ENCODE measurements at places on chromosomes 11 and 22.

DNA sequence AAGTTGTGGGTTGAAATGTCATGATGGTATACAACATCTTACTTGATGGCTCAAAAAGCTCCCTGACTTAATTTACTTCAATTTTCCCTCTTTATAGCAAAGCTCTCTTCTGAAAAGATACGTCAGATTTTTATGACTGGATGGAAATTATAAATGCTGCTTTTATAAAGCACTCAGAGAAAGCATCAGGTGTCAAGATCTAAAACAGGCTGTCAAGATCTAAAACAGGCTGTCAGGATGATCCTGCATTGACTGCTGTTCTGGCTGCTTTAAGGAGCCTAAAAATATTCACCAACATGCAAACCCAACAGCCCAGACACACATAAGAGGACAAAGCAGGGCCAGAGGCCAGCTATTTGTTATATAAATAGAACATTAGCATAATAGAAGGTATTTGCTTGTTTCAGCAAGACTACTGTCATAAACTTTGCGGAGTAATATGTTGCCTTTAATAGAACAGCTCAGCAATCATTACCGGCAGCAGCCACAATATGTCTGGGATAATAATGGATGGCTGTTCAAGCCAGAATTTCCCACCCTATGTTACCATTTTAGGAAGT is 77.3 kb upstream of the ANO5 start:
- DNase-seq: no peak

GRCh38 chr22:42946546-42947198 is 68.3 kb downstream of the PACSIN2 start:
- DNase-seq: no peak

DNA sequence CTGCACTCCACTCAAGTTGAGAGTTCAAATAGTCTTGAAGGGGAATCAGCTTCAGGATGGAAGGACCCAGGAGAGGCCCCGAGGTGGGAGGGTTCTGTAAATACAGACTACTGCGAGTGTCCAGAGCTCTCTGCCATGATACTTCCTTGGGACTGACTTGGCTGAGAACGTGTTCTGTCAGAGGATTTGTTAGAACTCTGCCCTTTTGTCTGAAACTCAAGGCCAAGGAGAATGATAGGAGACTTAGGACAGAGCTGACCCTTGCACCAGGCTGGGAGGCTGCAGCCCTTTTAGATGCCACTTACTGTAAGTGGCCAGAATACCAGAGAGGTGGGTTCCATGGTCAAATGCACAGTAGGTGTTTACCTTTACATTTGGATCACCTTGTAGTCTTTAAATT is 2.9 kb upstream of the ATF4 start:
- DNase-seq: no peak

DNA sequence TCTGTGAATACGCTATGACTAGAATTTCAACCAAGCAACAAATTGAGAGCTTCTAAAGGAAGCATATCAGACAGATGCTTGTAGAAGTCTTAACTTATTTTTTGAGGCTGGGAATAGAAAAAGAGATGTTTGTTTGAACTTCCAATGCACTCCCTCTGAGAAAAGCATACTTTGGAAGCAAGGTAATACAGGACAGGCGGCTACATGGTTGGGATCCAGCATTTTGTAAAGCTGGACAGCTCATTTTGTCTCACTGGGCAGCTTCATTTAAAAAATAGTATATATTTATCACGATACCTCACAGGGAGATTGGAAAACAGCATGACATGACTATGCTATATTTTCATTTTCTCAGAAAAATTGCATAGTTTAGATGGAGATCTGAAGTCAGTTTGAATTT is 821.3 kb upstream of the API5 start:
- DNase-seq: no peak

GRCh38 chr22:28594076-28594796 is 85.4 kb downstream of the TTC28 start:
- no peak for DNase-seq

GRCh38 chr11:81301166-81301830 is 1432.4 kb downstream of the FAM181B start:
- DNase-seq: no peak

DNA sequence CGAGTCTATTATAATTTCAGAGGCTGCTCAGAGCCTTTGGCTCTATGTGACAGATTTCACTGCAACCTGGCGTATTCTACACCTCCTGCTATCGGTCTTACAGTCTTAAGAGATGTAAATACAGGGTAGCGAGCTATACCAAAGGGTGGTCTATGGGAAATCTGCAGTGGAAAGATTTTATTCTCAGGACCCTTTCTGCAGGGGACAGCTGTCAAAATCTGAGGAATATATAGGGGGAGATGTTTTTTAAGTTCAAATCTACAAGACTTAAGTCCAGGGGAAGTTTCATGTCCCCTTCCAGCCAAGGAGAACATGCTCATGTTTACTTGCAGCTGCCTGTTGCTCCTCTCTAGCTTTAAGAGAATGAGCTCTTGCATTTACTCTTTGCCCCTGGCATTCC is 62.7 kb downstream of the MICAL2 start:
- DNase-seq: no peak

DNA sequence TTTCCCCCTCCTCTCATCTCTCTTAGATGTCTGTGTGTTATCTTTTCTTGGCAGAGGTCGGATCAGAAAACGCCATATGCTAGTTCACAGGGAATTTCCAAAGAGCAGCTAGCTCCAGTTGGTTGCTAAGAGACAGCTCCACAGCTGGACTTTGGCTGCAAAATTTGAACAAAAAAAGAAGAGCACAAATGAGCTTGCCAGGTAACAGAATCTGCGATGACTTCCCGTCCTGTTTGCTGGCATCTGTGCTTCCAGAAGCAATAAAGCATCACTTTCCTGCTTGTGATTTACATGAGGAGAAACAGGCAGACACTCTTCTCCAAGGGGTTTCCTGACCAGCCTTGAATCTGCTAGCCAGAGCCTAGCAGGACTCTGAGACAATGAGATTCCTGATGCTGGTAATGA is 596.0 kb upstream of the B3GAT1 start:
- no peak for DNase-seq

- no peak for DNase-seq
These were observed 26.3 kb upstream of the RASL10A start for GRCh38 chr22:29341849-29342127.
